Mesendoderm (in vitro differentiated cells): ENCODE measurements at places on chromosomes 12 and 14.
A peak's percentile ranks its signal among the peaks of the same experiment; 100 is the strongest.

DNA sequence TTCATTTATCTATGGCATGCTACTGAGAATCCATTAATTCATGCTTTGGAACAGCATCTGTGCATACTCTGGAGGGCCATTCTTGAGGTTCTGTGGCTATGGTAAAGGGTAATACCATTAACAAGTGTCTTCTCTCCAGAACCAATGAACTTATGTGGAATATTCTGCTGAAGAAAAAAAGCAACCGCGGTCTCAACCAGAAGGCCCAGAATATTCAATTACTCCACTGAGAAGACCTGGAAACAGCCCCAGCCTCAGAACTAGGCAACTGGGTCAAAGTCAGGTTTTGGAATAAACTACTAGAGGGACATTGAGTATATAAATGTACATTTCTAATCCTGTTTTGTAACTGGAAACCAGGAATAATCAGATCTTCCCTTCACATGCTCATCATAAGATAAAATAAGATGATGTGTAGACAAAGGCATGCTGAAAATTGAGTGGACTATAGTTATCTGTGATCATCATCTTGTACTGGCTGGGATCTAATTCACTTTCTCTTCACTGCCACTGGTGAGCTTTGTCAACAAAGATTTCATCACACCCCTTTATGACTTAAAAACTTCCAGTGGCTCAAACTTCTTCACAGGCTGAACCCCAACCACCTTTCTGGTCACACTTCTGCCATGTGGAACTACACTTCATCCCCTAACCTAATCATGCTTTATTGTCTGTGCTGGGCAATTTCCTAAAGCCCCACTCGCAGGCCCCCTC, 6.0 kb downstream of the SPTB start:
- no peak for DNase-seq

GRCh38 chr14:22434901-22435550, 154.0 kb downstream of the DAD1 start:
- DNase-seq = no peak

DNA sequence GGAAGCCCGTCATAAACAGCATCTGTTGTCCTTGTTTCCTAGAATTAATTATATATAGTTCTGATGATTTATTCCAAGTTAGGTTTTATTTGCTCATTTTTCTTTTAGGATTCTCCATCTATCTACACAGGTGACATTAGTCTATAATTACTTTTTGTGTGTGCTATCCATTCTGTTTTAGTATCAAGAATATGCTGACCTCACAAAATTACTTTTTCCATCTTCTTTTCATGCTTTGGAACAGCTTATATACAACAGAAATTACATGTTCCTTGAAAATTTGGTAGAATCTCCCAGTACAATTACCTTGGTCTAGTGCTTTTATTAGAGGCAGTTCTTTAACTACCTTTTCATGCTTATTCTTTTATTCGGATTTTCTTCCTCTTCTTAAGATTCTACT, 54.3 kb upstream of the CATSPERB start:
- no peak for DNase-seq

DNA sequence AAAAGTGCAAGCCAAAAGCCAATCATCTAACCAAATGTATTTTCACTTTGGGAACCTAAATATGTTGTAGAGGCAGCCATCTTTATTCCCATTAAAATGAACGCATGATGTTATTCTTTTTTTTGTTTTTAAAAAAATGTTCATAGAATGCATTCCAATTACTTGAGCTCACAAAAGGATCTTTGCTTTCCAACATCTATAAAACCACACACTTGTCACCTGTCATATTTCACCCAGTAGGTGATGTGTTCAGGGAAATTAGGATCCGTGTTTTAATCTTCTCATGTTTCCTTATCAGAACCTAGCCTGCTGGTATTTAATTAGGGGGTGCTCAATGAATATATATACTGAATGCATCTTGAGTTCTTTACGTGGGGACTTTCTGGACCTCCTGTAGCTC, 13.6 kb downstream of the TTC8 start:
- DNase-seq = no peak

DNA sequence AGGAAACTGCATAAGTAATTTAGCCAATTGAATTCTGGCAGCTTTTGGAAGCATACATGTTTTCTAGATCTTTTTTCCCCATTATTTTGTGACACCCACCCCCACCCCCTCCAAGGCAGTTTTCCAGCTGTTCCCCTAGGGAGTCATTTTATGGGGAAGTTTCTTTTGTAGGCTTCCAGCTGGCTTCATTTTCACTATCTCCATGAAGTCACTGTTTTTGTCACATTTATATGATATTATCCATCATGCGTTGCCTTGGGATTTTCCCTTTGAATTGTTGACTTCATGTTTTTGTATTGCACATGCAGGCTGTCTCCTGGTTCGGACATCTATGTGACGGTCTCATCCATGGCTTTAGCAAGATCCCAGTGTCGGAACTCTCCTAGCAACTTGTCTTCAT, 233.6 kb upstream of the RGS6 start:
- DNase-seq = no peak

GRCh38 chr14:88554457-88555286, at the start of gene PTPN21:
Gene PTPN21 (minus strand): TSS chr14:88555007. CDS start chr14:88550417, 4,590 bp downstream.
- peak; percentile 83 for DNase-seq

- DNase-seq = peak; percentile 37
Observed at GRCh38 chr12:65609359-65609771, 214.9 kb upstream of the HMGA2 start.

DNA sequence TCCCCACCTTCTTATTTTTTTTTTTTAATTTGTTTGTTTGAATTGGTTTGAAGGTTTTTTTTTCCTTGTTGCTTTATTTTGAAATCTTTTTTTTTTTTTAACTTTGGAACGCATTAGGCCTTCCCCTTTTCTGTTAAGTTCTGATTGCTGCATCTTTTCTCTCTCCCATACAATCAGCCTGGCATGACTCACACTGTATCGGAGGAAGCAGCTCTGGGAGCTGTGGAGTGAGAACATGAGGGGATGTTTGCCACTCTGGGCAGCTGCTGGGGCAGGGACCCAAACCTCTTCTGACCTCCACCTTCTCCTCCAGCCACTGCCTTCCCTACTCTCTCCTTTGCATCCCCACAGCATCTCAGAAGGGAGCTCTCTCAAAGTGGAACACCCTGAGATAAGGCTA, 160.3 kb upstream of the FKBP4 start:
- no peak for DNase-seq
